Naive thymus-derived CD4-positive, alpha-beta T cell (primary cell): ENCODE measurements at places on chromosomes 7 and 10. TPM values are rescaled to one million over a fixed set of nuclear protein-coding genes. Genes with fewer than 3 reads are reported as not detected.

Gene VWA2
- not detected for total RNA-seq

Gene RHOBTB1
- 0.30 TPM for total RNA-seq

Gene MRLN
- not detected for total RNA-seq

Gene BHLHA15
- total RNA-seq, result 0.39 TPM in 1 of 2 replicates, not detected in the other

Gene NKX1-2
- total RNA-seq, result not detected

Gene TRIM50
- not detected for total RNA-seq

DNA sequence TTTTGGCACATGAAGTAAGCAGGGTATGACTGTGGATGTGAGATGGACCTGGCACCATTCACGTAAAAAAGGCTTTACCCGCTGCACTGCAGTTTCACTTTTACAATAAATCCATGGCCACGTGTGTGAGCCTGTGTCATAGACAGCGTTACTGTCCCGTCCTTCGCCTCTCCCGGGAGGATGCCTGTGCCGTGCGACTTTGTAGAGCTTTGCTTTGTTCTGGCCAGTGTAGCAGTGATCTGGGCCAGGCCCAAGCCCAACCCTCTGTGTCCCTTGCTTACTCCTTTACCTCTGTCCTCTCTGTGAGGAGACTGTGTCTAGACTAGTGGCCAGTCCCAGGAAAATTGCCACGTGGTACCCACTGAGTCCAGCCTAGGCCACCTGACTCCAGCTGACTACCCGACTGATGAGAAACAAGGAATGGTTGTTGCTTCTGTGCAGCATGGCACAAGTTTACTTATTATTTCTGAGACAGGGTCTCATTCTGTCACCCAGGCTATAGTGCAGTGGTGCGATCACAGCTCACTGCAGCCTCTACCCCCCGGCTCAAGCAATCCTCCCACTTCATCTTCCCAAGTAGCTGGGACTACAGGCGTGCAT lies 48.1 kb downstream of the JAKMIP3 start:
- H3K27me3 ChIP-seq, result no peaks in the 10 kb centered on the region
- H3K36me3 ChIP-seq, result no peaks in the 10 kb centered on the region
- H3K4me1 ChIP-seq, result no peaks in the 10 kb centered on the region
- H3K27ac ChIP-seq, result no peak overlapping the region
- DNase-seq, result no peak

DNA sequence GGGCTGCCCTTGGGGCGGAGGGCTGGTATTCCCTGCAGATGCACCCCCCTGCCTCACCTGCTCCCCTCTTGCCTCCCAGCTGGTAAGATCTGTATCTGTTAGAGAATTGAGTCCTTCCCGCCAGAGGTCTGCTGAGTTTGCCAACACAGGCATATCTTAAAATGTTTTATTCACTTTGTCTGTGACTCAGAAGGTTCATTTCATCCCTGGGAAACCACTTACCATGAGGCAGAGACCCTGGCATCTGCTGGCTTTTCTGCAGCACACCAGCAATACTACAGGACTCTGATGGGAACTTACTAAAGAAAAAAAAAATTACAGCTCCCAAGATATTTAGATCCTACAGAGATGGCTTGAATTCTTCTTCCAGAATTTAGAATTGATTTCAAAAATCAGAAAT lies 131.3 kb downstream of the PLPP4 start:
- no peaks in the 10 kb centered on the region for H3K27me3 ChIP-seq
- no peaks in the 10 kb centered on the region for H3K36me3 ChIP-seq
- no peak overlapping the region for H3K27ac ChIP-seq
- DNase-seq, result no peak

GRCh38 chr10:128710098-128710797 lies 584.0 kb upstream of the MKI67 start:
- H3K4me3 ChIP-seq, result no peak overlapping the region
- H3K4me1 ChIP-seq, result no peaks in the 10 kb centered on the region
- H3K27ac ChIP-seq, result no peak overlapping the region
- no peaks in the 10 kb centered on the region for H3K36me3 ChIP-seq

GRCh38 chr10:61774031-61774430 lies 111.3 kb downstream of the CABCOCO1 start:
- H3K4me3 ChIP-seq, result no peak overlapping the region
- no peak for DNase-seq
- H3K27me3 ChIP-seq, result no peaks in the 10 kb centered on the region
- no peak overlapping the region for H3K27ac ChIP-seq
- H3K4me1 ChIP-seq, result no peaks in the 10 kb centered on the region

DNA sequence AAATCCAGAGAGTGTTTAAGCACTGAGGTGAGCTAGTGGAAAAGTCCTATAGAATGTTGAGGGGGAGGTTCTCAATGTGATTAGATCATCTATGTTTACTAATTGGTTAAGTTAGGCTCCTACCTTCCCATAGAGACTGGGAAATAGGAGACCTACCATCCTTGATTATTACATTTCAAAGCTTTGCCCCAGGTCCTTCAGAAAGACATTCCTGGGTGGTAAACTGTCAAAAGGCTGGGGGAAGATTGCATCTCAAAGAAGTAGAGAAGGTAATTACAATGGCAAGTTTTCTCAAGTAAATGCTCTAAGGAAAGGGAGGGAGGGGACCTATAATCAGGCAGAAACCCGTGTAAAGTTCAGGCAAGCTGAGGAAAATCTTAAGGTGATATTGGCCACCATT lies 247.8 kb upstream of the SMIM30 start:
- no peak overlapping the region for H3K27ac ChIP-seq
- H3K27me3 ChIP-seq, result no peaks in the 10 kb centered on the region
- no peak for DNase-seq
- H3K4me1 ChIP-seq, result no peaks in the 10 kb centered on the region
- no peaks in the 10 kb centered on the region for H3K36me3 ChIP-seq

GRCh38 chr10:104485632-104486031 lies 132.0 kb downstream of the CFAP58 start:
- no peaks in the 10 kb centered on the region for H3K36me3 ChIP-seq
- no peaks in the 10 kb centered on the region for H3K4me1 ChIP-seq
- H3K27ac ChIP-seq, result no peak overlapping the region
- H3K4me3 ChIP-seq, result no peak overlapping the region
- no peaks in the 10 kb centered on the region for H3K27me3 ChIP-seq
- DNase-seq, result no peak

DNA sequence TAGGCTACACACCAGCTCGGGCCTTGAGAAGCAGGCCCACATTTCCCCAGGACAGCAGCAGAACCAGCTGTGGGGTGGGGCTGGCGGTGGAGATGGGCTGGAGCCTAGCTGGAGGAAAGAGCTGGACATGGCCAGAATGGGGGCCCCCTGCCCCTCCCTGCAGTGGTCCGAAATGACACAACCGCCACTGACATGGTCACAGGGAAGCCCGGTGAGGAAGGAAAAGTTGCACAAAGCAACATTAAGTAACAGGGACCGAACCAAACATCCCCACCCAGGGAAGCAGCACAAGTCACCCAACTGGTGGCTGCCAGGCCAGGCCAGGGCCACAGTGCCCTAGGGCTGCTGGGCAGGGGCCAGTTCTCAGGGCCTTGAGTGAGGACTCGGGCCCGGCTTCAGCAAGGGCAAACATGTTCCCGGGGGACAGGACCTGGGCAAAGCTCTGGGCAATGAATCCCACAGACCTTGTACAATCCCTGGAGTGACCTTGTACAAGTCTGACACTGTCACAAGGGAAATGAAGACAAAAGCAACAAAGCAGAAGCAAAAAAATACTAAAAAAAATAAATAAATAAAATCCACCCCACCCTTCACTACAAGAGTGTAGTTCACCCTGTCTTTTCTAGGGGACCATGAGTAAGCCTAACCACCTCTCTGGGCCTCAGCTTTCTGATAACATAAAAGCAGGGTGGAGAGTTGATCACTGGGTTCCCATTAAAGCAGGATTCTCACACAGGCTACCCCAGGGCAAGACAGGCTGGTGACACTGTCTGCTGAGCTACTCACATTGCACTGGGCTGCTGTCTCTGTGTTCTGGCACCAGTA lies 33.0 kb downstream of the PSAP start:
- H3K4me3 ChIP-seq, result no peak overlapping the region
- no peaks in the 10 kb centered on the region for H3K27me3 ChIP-seq
- H3K27ac ChIP-seq, result no peak overlapping the region
- peaks cover 83% of the 10 kb centered on the region for H3K36me3 ChIP-seq
- DNase-seq, result no peak

DNA sequence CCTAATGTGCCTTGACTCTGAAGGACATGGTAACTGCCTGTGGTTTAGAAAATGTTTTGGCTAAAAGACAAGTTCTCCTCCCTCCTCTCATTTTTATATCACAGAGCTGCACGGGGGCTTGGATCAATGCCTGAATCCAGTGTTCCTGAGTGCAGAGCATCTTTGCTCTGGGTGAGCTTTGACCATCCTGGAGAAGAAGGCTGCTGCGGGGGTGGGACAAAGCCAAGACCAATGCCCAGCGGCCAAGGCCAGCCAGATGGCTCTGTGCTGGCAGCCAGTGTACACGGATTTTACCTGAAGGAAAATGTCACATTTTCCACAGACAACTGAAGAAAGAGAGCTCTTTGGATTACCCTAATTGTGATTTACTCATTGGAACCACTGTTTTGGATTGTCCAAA lies 102.0 kb upstream of the TARP start:
- H3K4me1 ChIP-seq, result peaks cover 3% of the 10 kb centered on the region
- no peak overlapping the region for H3K27ac ChIP-seq
- H3K27me3 ChIP-seq, result no peaks in the 10 kb centered on the region
- no peaks in the 10 kb centered on the region for H3K36me3 ChIP-seq
- no peak overlapping the region for H3K4me3 ChIP-seq

GRCh38 chr7:133545618-133546017 lies 292.7 kb downstream of the EXOC4 start:
- no peak overlapping the region for H3K27ac ChIP-seq
- no peaks in the 10 kb centered on the region for H3K36me3 ChIP-seq
- H3K4me3 ChIP-seq, result no peak overlapping the region

DNA sequence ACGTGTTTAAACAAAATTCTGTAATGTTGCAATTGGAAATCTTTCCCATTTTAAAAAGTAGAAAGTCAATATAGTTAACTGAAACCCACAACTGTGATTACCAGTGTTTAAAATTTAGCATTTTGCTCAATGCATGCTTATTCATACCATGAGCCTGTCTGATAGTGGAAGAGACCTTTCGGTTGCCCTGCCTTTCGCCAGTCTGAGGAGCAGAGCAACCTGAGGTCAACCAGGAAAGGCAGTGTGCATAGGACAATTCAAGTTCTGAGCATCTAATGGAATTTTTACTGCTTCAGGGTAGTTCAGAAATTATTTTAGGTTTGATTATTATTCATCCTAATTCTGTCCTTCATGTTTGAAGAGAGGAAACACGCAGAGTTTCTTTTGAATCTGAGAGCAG lies 100.8 kb downstream of the CUBN start:
- DNase-seq, result no peak
- H3K27ac ChIP-seq, result peak overlapping the region; percentile 70
- H3K4me1 ChIP-seq, result peaks cover 53% of the 10 kb centered on the region

GRCh38 chr7:2863461-2864066 lies 19.5 kb upstream of the GNA12 start:
- H3K4me1 ChIP-seq, result peaks cover 7% of the 10 kb centered on the region
- DNase-seq, result peak; percentile 34
- no peaks in the 10 kb centered on the region for H3K36me3 ChIP-seq
- H3K27me3 ChIP-seq, result no peaks in the 10 kb centered on the region
- H3K4me3 ChIP-seq, result peak overlapping the region; percentile 14

GRCh38 chr10:73459683-73460314 lies 26.4 kb upstream of the MSS51 start:
- no peak overlapping the region for H3K27ac ChIP-seq
- no peaks in the 10 kb centered on the region for H3K27me3 ChIP-seq
- H3K4me1 ChIP-seq, result no peaks in the 10 kb centered on the region
- no peaks in the 10 kb centered on the region for H3K36me3 ChIP-seq

DNA sequence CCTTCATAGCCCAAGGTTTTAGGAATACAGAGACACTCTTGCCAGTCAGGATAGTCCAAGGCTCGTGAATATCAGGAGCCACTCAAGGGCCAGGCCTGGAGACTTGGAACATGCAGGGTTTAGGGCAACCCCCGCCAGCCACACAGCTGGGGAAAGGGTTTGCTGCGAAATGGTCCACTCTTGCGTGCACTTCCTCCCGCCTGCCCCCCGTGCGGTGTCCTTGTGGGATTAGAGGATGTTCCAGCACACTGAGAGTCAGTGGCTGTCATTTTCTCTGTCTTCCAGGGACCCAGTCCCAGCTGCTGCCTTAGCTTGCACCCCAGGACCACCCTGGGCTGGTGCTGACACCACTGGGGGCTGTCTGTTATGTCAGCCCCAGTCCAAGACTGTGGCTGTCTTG lies 38.5 kb downstream of the POR start:
- no peak overlapping the region for H3K27ac ChIP-seq
- H3K4me3 ChIP-seq, result no peak overlapping the region
- no peaks in the 10 kb centered on the region for H3K4me1 ChIP-seq
- H3K36me3 ChIP-seq, result no peaks in the 10 kb centered on the region
- no peak for DNase-seq

GRCh38 chr7:153638821-153639435 lies 413.3 kb upstream of the DPP6 start:
- no peaks in the 10 kb centered on the region for H3K36me3 ChIP-seq
- no peaks in the 10 kb centered on the region for H3K27me3 ChIP-seq
- no peak overlapping the region for H3K4me3 ChIP-seq

DNA sequence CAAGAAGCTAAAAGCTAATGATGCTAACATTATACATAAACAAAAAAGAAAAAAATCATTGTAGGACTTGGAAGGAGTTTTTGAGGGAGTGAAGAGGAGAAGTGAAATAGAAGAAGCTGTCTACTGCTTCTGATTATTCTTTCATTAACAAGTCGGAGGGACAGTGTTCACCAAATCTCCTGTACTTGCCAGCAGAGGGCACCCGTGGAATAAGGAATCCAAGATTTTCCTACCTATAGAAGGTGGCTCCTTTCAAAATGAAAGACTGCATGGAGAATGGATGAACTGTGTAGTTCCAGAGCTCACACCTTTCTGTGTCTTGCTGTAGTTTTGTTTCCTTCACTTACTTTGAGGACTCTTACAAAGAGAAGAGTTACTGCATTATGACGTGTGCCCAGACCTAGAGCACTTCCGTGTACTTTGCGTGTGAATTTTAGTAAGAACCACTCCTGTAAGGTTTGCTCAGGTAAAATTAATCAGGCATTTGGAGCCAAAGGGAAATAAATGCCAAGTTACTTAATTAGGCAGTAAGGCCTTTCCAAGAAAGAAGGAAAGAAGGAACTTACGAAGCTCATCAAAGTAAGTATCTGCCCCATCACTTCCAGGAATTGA lies 145.1 kb downstream of the SEMA3D start:
- H3K27me3 ChIP-seq, result no peaks in the 10 kb centered on the region
- H3K36me3 ChIP-seq, result no peaks in the 10 kb centered on the region
- H3K27ac ChIP-seq, result no peak overlapping the region
- H3K4me1 ChIP-seq, result no peaks in the 10 kb centered on the region

DNA sequence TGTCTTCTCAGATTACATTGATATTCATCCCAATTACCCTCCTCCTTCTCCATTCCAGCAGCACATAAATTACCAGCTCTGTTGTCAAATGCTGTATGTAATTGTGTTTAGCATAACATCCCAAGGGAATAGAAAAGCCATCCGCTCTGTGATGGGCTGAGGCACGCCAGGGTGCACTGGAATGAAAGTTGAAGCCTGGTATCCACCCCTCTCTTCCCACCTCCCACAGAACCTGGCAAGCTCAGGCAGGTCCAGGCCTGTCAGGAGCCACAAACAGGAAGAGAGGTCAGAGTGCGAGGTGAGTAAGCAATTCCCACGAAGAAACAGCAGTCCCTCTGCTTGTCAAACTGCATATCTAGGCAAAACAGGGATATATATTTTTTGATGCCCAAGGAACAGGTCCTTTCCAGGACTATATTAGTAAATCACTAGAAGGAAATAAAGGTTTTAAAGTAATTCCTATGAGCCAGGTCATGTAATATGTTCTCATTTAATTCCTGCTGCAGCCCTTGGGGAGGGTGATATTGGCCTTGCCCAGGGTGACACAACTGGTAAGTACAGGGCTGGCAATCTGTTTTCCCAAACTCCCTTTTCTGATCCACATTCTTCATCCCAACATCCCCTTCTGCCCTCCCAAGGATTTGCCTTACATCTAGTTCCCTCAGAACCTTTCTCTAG lies 155.6 kb upstream of the GHITM start:
- no peaks in the 10 kb centered on the region for H3K4me1 ChIP-seq
- no peak overlapping the region for H3K27ac ChIP-seq
- H3K36me3 ChIP-seq, result no peaks in the 10 kb centered on the region
- H3K27me3 ChIP-seq, result no peaks in the 10 kb centered on the region
- no peak overlapping the region for H3K4me3 ChIP-seq
- no peak for DNase-seq
